ENCODE measurements at places on chromosomes 13 and 19.

- no peak for DNase-seq
Measured at GRCh38 chr19:54325194-54325621, 12.2 kb upstream of the LILRA5 start.

- DNase-seq = no peak
Measured at GRCh38 chr19:36246006-36246481, 31.1 kb downstream of the ZNF146 start.

DNA sequence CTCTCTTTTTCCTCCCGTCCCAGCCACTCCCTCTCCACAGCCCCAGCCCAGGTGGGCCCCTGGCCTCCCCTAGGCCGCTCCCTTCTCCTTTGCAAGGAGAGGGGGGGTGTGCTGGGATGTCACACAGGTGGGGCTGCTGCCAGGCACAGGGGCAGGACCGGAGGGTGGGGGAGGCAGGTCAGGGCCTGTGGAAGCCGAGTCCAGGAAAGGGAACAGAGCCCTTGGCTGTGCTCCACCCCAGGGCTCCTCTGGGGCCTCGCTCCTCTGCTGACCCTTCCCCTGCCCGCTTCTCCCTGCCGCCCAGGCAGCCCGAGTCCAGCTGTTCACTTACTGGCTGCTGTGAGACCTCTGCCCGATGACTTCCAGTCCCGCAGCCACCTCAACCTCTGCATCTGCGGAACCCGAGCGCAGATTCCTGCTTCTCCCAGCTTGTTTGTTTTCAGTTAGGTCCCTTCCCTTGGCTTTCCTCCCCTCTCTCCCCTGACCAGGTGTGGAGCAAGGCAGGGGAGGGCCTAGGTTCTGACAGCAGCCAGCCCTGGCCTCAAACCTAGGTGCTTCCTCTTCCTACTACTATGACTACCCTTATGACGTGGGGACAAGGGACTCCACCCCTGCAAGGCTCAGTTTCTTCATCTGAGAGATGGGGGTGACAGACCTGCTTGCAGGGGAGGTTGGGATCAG, 850 bp upstream of the KLK11 start:
- DNase-seq = no peak

GRCh38 chr13:58953638-58954037, 1210.1 kb downstream of the DIAPH3 start:
- DNase-seq = no peak

GRCh38 chr13:28267497-28267896, 129.2 kb downstream of the PAN3 start:
- no peak for DNase-seq

- no peak for DNase-seq
Measured at GRCh38 chr13:75751350-75751749, 115.2 kb downstream of the LMO7 start.

- no peak for DNase-seq
Measured at GRCh38 chr19:48372904-48373303, 8.7 kb downstream of the SYNGR4 start.

Data from esophagus squamous epithelium (tissue), 5 donors.